ENCODE measurements at places on chromosomes 6 and 20. TPM values are rescaled to one million over a fixed set of nuclear protein-coding genes. Genes with fewer than 3 reads are reported as not detected.
A peak's percentile ranks its signal among the peaks of the same experiment; 100 is the strongest.

GRCh38 chr6:90229331-90230010, 67.2 kb downstream of the BACH2 start:
- no peak for DNase-seq

The ULBP3 gene
- total RNA-seq, result 1.1 TPM

GRCh38 chr6:7392402-7392801, 2.8 kb downstream of the RIOK1 start:
- DNase-seq, result no peak

- DNase-seq, result no peak
Observed at GRCh38 chr6:68247782-68248181, 387.3 kb upstream of the ADGRB3 start.

GRCh38 chr6:125747589-125748405, 1.6 kb upstream of the HEY2 start:
- peak; percentile 16 for DNase-seq

DNA sequence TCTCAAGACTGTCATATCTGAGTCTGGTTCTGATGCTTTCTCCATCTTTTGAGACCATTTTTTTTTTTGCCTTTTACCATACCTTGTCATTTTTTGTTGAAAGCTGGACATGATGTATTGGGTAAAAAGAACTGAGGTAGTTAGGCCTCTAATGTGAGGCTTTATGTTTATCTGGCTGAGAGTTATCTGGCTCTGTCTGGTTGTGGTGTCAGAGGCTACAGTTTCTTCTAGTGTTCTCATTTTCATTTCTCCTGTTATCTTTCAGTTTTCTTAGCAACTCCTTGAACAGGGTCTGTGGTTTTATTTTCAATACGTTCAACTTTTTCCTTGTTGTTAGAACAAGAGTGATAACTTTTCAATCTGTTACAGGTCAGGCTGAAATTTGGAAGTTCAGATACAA, 49.2 kb upstream of the ATXN1 start:
- DNase-seq, result no peak
